Occipital lobe (tissue), 3 donors: ENCODE measurements at places on chromosomes 2 and 18. TPM values are rescaled to one million over a fixed set of nuclear protein-coding genes. Genes with fewer than 3 reads are reported as not detected.

Gene SLC9A4
- 0.62 TPM for total RNA-seq

Gene KIF1A
- total RNA-seq, result 219 TPM

Gene XPO1
- 780 TPM for total RNA-seq

Gene WNT10A
- total RNA-seq, result not detected

Gene MFSD2B
- total RNA-seq, result not detected

Gene CYBRD1
- 12.3 TPM for total RNA-seq

DNA sequence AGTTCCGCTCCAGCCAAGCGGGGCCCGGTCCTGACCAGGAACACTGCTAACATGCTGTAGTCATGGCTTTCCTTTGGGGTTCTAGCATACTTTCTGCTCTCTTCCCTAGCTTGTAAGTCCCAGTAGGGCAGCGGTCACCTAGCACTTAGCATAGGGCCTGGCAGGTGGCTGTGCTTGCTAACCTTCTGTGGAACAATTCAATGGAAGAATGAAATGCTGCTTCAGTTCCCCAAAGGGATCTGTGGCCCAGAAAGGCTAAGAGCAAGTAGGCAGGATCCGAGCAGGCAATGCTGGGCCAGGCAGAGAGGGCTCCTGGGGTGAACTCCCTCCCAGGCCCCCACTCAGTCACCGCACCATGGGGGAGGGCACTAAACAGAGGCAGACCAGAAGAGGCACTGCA, 266.8 kb downstream of the CELF4 start:
- no peak for DNase-seq

GRCh38 chr2:151762694-151763093, 28.4 kb upstream of the NEB start:
- no peak for DNase-seq

GRCh38 chr18:53755914-53756609, 468.4 kb downstream of the MBD2 start:
- DNase-seq, result no peak

DNA sequence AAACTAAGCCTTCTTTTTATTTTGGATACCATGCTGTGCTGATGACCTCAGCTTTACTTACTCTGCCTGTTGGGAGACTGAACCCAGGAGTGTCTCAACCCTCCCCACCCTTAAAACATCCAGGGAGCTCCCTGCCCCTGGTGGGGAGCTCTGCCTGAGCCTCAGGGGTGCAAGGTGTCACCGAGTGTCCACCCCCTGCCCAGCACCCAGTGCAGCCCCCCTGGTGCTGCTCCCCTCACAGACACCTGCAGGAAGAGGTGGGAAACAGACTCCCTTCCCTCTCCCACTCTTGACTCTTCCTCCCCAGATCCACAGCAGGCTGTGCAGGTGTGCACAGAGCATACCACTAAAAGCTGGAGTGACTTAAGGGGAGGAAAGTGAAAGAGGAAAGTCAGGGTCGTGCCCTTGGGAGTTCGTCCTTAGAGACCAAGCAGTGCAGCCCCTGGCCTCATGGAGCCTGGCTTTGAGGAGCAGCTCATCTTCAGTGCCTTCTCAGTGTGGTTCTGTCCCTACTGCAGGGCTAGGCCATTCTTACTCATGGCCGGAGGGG, 51.3 kb downstream of the MYO7B start:
- DNase-seq, result no peak

- DNase-seq, result no peak
These were observed 48.0 kb upstream of the ATP6V1B1 start for GRCh38 chr2:70887550-70888246.

DNA sequence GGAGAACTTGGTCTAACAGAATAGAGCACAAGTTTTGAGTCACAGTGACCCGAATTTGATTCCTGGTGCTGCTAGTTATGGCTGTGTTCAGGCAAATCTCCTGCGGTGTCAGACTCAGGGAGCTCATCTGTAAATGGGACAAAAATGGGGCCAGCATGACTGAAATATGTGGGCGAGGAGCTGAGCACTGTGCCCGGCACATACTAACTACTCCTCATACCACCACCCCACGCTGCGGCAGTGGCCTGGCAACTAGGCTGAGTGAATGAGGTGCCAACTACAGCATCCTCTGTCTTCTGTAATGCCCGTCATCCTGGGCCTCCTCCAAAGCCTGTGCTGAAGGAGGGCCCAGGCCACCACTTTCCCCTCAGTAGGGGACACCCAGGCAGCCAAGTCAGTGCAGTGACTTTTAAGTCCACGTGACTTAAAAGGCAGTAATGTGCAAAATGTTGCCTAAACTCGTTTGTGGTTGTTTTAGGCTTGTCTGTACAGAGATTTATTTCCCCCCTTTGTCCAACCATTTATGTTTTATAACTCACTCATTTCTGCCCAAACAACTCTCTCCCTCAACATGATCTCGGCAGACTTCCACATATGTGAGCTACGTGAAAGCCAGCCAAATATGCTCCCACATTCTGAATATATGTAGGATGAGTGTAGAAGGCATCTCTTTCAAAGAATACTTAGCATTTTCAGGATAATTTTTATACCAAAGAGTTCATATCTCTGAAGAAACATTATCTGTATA, 773.7 kb downstream of the TSN start:
- peak; percentile 7 for DNase-seq

GRCh38 chr18:12895014-12895413, 11.0 kb upstream of the PTPN2 start:
- DNase-seq, result no peak

DNA sequence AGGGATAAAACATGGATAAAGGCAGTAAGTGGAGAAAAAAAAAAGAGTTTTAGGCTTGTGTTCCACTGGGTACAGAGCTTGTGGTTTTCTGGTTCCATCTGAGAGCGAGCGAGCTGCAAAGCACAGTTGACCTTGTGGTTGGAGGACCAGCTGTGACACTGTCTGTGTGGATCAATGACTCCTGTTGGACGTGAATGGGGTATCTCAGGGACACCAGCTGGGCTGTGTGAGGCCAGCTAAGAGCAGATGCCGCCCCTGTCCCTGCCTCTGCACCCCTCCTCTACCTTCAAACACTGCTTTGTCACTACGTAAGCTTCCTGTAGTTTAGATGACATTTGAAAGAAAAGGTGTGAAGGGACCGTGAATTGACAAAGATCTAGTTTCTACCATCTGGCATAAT, 67.8 kb downstream of the QPCT start:
- no peak for DNase-seq

DNA sequence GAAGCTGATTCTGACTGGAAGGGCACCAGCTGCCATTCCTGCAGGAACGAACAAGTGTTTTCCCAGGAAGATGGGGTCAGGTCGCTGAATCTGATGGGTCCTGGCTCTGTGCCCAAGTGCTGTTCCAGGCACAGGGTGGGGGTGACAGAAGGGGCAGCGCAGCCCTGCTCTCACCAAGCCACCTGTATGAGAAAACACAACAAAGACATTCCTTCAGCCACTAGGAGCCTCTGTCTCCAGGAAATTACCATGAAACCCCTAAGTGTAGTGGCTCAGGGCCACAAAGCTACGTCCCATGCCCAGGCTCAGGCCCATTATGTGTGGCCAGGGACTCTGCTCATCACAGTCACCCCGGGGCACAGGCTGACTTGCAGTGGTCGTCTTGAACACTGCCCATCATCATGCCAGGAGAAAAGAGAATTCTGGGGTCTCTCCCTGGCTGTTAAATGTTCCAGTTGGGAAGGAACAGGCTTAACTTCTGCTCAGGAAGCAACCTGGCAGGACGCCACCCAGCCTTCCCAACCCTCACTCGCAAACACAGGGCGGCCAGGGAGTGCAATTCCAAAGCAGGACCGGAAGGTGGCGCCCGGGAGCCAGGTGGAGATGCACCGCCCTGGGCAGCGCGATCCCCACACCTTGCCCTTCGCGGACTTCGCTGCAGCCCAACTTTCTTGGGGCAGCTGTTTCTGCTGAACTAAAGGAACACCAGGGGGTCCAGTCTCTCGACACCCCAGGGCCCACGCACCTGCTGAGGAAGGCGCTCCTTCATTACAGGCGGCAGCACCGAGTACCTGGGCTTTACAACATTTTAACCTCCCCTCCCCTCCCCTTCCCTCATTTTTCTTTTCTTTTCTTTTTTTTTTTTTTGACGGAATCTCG, 11.0 kb upstream of the SFTPB start:
- DNase-seq, result peak; percentile 39

DNA sequence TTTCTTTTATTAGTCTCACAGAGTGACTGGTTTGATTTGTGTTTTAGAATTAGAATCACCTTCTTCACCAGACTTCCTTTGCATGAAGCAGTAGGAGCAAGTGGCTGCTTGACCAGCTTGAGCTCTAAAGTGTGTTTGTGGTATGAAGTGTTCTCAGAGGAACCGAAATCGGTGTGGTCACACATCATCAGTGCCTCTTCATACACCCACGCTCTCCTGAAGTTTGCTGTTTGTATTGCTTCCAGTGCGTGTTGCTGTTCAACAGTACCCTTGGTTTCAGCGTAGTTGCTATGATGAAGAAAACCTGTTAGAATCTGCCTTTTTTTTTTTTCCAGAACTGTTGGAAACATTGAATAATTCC, 77.9 kb downstream of the LIMS1 start:
- no peak for DNase-seq

DNA sequence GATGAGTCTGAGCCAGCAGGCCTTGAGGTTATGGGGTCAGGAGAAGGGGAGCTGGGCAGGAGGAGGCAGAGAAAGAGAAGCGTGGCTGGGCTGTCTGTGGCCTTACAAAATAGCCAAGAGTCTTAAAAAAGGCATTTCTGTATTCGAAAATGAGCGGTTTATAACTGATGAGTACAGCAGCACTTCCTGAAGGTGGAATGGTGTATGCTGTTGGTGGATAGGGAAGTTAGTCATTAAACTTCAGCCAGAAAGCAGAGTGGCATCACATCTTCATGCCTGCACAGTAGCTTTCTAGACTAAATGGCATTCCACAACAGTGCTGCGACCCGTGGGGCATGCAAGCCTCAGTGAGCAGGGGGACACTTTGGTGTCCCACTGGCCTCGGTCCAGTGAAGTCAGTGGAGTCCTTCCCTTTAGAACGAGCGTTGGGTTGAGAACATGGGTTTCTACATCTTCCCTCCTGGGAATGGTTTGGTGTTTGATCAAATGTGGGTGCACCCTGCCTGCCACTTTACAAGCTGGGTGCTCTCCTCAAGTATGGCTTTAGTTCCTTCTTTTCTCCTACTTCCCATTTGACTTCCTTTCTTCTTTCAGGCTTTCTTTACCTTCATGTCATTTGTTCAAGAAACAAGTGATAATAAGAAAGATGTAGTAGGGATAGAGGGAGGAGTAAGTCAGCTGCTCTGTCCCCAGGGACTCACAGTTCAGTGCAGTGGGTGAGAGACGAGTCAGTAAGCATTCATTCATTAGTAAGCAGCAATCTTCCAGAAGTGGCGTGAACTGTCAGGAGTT, 96.3 kb downstream of the ARMC9 start:
- no peak for DNase-seq

- DNase-seq, result no peak
These were observed 152.3 kb downstream of the USP34 start for GRCh38 chr2:61318553-61318952.

DNA sequence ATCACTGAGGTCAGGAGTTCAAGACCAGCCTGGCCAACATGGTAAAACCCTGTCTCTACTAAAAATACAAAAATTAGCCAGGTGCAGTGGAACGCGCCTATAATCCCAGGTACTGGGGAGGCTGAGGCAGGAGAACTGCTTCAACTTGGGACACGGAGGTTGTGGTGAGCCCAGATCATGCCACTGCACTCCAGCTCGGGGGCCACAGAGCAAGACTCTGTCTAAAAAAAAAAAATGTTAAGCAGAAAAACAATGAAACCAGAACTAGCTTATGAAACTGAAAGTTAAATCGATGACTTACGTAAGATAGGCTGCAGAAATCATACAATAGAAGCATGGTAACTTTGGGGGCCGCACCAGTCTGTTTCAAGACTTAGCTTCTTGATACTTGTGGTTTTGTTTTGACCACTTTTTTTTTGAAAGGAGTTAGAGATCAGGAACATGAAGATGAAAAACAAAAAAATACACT, 6.2 kb upstream of the GPR155 start:
- no peak for DNase-seq

- no peak for DNase-seq
These were observed 95.9 kb downstream of the FMNL2 start for GRCh38 chr2:152430876-152431275.

DNA sequence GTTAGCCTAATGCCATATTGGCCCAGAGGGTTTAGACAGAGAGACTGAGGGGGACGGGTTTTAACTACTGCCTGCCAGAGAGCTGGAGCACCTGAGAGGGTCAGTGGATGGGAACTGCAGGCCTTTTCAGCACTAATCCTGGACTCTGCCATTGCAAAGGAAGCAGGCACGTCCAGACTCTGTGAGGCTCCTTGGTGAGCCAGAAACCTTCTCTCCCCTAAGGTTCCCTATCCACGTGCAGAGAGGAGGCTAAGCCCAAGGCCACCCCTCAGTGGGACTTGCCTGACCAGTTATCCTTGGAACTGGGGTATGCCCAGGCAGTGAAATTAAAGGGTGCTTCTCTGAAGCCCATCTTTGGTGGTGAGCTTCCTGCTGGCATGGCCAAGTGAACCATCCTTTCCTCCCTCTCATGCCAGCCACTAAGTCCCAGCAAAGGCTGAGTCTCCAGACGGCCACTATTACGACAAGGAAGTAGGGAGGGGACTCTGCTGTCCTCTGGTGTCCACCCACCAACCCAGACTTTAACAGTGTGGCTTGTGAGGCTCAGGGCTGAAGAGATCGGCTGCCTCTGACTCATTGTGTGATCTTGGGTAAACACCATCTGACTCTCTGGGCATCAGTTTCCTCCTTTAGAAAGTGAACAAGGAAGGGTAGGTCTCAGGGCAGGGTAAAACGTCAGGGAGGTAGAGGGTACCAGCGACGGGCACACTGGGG, 3.9 kb upstream of the MLPH start:
- DNase-seq, result no peak

DNA sequence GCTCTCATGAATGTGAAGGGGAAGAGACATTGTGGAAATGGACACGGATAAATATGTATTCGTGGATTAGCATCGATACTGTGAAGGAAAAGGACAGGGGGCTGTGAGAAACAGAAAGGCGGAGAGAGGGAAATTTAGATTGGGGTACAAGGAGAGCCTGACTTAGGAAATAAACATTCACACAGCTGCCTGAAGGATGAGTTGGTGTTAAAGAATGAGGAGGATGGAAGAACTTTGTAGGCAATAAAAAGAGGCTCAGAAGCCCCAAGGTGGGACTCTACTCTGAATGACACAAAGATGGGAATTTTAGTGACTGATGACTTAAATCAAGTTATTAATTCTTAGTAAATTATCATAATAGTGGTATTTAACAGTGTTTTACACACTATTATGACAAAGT, 10.1 kb downstream of the MYO1B start:
- DNase-seq, result no peak

- DNase-seq, result peak; percentile 49
These were observed 308.4 kb downstream of the NDUFA10 start for GRCh38 chr2:239716536-239717318.
